ENCODE measurements at places on chromosomes 11 and 22.
A peak's percentile ranks its signal among the peaks of the same experiment; 100 is the strongest.

DNA sequence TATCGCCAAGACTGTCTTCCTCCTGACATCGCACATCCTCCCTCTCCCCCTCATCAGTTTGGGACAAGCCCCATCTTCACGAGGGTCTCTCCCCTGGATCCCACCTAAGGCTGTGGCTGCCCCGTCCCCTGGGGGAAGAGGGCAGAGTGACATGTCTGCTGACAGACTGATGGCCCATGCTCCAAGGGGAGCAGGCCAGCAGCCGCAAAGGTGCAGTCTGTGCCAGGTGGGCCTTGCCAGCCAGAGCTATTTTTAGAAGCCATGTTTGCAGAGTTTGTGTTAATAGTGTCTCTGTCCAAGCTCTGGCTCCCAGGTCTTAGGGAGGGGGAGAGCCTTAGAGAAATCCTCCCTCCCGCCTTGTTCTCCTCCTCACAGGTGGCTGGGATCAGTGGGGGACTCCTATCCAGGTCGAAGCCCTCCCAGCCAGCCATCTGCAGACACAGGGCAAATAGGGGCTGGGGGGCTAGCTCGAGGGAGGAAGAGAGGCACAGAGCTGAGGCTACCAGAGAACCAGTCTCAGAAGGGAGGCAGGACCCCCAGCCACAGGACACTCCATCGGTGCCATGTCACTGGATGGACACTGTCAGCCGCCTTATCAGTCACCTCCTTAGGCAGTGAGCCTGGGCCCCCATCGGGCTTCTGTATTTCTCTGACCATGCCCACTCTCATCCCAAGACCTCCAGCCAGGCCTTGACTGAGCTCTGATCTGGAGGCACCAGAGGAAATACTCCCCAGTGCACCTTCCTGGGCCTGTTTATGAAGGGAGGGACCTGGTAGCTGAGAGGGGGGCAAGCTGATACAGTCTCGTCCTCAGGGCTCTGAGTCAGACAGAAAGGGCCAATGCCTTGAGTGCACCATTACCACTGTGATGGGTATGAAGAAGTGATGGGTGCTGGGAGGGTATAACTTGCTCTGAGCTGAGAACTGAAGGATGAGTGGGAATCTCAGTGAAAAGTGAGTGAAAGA lies 49.3 kb downstream of the CHRDL2 start:
- DNase-seq: no peak

GRCh38 chr11:88475991-88476418 lies 138.5 kb upstream of the CTSC start:
- no peak for DNase-seq

- DNase-seq: no peak
Measured at GRCh38 chr11:80165744-80166143, 724.9 kb upstream of the TENM4 start.

- DNase-seq: no peak
Measured at GRCh38 chr11:64793271-64794160, 9.5 kb downstream of the MAP4K2 start.

DNA sequence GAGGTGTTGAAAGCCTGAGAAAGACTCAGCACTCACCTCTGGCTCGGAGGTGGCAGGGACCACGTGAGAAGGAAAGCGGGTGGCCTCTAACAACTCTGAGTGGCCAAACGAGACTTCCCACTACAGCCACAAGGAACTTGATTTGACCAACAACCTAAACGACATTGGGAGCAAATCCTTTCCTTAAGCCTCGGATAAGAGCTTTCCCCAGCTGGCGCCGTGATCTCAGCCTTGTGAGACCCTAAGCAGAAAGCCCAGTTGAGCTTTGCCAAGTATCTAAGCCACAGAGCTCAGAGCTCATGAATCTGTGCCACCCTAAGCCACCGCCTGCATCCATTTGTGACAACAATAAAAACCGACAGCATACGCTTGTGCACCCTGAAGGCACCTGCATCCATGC lies 636.0 kb downstream of the TBC1D22A start:
- no peak for DNase-seq

GRCh38 chr11:33674035-33674814 lies 26.4 kb downstream of the C11orf91 start:
- no peak for DNase-seq

GRCh38 chr11:81159900-81160299 lies 1573.8 kb downstream of the FAM181B start:
- DNase-seq: no peak

DNA sequence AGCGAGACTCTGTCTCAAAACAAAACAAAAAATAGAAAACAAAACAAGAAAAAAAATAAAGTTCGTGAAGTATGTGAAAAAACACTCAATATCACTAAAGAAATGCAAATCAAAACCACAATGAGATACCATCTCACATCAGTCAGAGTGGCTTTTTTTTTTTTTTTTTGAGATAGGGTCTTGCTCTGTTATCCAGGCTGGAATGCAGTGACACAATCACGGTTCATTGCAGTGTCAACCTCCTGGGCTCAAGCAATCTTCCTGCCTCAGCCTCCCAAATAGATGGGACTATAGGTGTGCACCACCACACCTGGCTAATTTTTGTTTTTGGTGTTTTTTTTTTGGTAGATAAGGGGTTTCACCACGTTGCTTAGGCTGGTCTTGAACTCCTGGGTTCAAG lies 37.5 kb downstream of the ATG16L2 start:
- no peak for DNase-seq

DNA sequence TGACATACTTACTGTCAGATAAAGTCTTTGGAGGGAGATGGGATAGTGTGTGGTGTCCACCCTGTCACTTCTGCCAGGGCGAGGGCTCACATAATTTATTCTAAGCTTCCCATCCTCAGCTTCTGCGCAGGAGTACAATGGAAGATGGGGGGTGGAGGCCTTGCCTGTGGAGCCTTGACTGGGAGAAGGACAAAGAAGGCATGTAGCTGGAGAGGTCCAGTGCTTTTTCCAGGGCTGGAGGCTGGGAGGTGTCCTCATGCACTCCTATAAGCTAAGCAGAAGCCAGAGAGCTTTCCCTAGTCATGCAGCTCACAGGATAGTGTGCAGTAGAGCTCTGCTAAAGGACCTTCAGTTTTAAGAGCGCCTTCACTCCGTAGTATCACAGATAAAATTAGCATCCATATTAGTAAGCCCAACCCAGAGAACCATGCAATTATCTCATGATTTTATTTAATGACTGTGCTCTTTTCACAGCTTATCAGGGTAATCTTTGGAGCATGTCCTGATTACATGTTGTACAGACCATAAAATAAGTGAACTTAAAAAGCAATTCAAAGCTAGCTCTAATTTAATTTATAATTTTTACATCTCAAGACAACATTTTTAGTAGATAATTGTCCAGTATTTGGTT lies 148.3 kb downstream of the TEAD1 start:
- no peak for DNase-seq

- no peak for DNase-seq
Measured at GRCh38 chr11:122343210-122343609, 227.2 kb upstream of the BLID start.

DNA sequence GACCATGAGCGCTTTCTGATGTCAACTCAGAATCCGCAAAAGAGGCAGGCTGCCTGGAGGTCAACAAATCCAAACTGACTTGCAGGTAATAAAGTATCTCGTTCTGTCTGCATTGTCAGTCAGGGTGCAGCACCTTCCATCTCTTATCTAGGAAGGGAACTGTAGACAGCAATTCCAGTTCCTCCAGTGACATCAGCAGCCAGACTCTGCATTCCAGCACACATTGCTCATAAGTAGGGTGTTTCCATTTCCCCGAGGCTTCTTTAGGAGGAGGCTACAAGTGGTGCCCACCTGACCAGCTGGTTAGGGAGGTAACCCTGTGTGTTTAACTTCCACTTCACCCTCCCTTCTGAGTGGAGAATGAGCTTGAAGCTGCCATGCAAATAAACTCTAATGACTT lies 53.3 kb downstream of the NTM start:
- no peak for DNase-seq

GRCh38 chr11:27084518-27084917 lies 43.9 kb downstream of the BBOX1 start:
- DNase-seq: no peak

DNA sequence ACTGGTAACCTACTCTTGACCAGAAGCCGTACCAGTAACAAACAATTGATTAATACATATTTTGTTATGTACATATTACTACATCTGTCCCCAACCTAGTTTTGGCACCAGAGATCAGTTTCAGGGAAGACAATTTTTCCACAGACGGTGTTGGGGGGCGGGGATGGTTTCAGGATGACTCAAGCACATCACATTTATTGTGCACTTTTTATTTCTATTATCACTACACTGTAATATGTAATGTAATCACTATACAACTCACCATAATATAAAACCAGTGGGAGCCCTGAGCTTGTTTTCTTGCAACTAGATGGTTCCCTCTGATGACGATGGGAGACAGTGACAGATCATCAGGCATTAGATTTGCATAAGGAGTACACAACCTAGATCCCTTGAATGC lies 15.5 kb downstream of the DGCR8 start:
- DNase-seq: no peak

DNA sequence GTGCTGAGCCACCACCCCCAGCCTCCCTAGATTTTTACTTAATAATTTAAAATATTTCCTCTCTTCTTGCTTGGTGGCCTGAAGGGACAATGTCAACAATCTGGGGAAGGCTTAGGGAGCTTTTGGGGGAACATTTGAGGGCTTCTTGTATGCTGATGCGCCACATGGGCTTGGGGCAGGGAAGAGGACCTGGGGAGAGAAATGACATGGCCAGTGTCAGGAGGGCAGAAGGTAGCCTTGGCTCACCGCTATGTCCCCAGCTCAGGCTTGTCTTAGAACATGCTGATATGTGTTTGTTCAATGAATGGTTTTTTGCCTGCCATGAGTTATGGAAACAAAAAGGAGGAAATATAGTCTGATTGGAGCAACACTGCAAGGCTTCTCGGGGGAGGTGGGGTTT lies 51.6 kb downstream of the ST14 start:
- no peak for DNase-seq

DNA sequence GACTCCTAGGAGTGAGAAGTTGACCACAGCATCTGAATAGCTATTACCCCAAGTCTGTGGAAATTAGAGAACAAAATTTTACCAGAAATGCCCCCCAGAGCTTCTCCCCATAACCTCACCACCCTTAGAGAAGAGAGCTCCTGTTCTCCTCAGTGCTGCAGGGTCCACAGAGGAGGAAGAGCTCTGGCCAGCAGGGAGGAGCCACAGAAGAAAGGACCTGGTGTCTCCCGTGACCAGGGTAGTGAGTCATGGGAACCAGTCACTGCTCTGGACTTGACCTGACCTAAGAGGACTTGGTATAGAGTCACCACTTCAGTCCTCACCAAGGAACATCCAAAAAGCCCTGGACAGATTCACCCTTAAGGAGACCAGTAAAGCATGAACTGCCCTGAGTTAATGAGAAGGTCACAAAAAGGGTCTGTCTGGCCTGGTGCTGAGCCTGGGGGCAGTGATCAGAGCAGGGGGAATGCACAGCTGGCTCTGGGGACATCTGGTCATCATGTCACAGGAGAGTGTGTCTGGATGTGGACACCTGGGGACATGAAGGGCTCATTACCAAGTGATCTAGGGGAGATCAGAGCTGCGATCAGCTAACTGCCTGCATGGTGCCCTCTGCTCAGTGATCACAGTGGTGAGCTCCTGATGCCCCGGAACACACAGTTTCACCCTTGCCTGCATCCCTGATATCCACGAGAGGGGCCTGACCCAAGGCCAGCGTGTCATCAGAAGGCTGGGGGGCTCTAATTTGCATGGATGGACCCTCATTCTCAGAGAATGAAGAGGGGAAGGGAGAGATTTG lies 103.3 kb upstream of the TOP3B start:
- DNase-seq: no peak

DNA sequence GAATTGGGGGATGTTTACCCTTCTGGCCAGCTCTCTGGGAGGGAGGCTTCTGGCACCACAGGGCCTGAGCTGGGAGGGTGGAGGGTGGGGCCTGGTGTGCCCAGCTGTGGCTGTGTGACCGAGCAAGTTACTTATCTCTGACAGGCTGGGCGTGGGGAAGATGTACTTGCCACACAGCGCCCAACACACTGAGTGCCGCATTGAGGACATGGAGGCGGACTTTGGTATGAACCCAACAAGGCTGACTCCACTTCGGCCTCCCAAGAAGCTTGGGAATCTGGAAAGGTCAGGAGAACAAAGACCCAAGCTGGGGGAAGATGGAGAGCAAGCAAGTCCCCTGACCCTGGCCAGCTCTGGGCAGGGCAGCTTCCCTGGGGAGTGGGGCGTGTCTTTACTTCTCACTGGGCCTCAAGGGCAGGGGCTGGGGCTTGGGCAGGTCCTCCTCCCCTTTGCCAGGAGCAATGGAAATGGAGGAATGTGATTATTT lies 2.4 kb upstream of the MGAT3 start:
- peak; percentile 73 for DNase-seq

GRCh38 chr11:46827995-46828394 lies 18.1 kb downstream of the CKAP5 start:
- DNase-seq: no peak

- no peak for DNase-seq
Measured at GRCh38 chr11:113615098-113615497, 91.0 kb downstream of the TMPRSS5 start.

- DNase-seq: no peak
Measured at GRCh38 chr22:20651286-20651685, 122.6 kb upstream of the SERPIND1 start.

DNA sequence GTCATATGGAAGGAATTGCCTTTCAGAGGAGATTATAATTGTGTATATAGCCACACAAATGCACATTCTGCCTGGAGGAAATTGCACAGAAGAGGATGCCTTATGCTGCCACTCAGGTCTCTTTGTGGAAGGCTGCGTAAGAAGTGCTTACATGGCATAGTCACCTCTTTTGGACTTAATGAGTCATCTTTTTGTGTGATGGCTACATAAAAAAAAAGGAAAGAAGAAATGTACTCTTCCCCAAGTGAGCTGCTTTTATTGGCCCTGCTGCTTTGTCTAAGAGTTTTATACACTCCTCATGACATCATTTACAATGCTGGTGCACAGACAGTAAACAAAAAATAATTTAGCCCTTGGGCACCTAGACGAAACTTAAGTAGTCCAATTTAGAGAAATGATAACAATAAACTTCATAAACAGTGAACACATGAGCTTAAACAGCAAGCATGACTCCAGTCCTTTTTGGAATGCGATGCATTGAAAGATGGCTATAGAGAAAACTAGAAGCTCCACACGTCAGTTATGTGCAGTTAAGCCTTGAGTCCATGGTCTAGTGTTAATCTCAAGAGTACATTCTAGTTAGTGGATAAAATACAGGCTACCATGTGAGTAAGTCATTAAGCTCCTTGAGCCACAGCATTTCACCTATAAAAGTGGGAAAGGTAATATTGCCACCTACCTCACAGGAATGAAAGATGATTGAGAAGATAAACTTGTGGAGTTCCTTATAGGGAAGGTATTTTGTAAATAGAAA lies 12.0 kb downstream of the CSTPP1 start:
- no peak for DNase-seq

DNA sequence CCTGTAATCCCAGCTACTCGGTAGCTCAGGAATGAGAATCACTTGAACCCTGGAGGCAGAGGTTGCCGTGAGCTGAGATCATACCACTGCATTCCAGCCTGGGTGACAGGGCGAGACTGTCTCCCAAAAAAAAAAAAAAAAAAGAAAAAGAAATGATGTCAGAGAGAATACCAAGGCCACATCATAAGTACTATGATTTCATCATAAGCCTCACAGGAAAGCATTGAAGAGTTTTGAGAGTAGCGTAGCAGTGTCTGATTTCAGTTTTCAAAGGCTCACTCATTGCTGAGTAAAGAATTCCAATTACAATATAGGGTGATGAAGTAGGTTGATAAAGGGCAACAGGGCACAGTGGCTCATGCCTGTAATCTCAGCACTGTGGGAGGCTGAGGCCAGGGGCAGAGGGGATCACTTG lies 88.8 kb downstream of the MRTFA start:
- DNase-seq: no peak
